ENCODE measurements at places on chromosomes 16 and 17. TPM values are rescaled to one million over a fixed set of nuclear protein-coding genes. Genes with fewer than 3 reads are reported as not detected.

The KCNH4 gene
- total RNA-seq = not detected

The PRMT7 gene
- total RNA-seq = 42.7 TPM

The USP43 gene
- total RNA-seq = not detected

The NPIPB6 gene
- not detected for total RNA-seq

The ABCC11 gene
- total RNA-seq = under 0.01 TPM

The UNC13D gene
- total RNA-seq = 0.86 TPM

The INCA1 gene
- total RNA-seq = 0.97 TPM

The RPH3AL gene
- 1.6 TPM for total RNA-seq

The ADAT1 gene
- total RNA-seq = 69.9 TPM

The HOXB6 gene
- 1.3 TPM for total RNA-seq

The VASN gene
- 133 TPM for total RNA-seq

The APOH gene
- not detected for total RNA-seq

The RDM1 gene
- total RNA-seq = 0.43 TPM

The PIK3R6 gene
- total RNA-seq = not detected

The DHRS13 gene
- 3.5 TPM for total RNA-seq

The KRTAP3-1 gene
- not detected for total RNA-seq

The TBC1D3K gene
- not detected for total RNA-seq

The FAM171A2 gene
- 0.86 TPM for total RNA-seq

The NPIPA5 gene
- 0.64 TPM for total RNA-seq

The RBFOX1 gene
- not detected for total RNA-seq

The ENO3 gene
- total RNA-seq = 7.4 TPM

The CBX2 gene
- total RNA-seq = 1.3 TPM

The KRT32 gene
- not detected for total RNA-seq

The MT1G gene
- total RNA-seq = not detected

The ABCA6 gene
- total RNA-seq = 6.4 TPM

The ZNF423 gene
- total RNA-seq = 0.32 TPM

The TBC1D3H gene
- not detected for total RNA-seq

The CTRB1 gene
- not detected for total RNA-seq

The CDK3 gene
- 2.2 TPM for total RNA-seq

The ZP2 gene
- not detected for total RNA-seq

The ZNRF1 gene
- 20.7 TPM for total RNA-seq

The ACD gene
- 19.3 TPM for total RNA-seq

The DYNLRB2 gene
- 0.86 TPM for total RNA-seq

The ITGB3 gene
- total RNA-seq = 95.0 TPM

The CCL7 gene
- not detected for total RNA-seq

The SHISA6 gene
- total RNA-seq = not detected

The MARVELD3 gene
- total RNA-seq = under 0.01 TPM

The CA4 gene
- total RNA-seq = not detected

The KRTAP4-4 gene
- total RNA-seq = not detected

The TEKT3 gene
- total RNA-seq = not detected

The TBX21 gene
- not detected for total RNA-seq

The CACNG3 gene
- not detected for total RNA-seq

The CCDC40 gene
- total RNA-seq = 6.9 TPM

The GDPD1 gene
- 2.6 TPM for total RNA-seq
